ENCODE measurements at places on chromosomes 5 and 9. TPM values are rescaled to one million over a fixed set of nuclear protein-coding genes. Genes with fewer than 3 reads are reported as not detected.

DNA sequence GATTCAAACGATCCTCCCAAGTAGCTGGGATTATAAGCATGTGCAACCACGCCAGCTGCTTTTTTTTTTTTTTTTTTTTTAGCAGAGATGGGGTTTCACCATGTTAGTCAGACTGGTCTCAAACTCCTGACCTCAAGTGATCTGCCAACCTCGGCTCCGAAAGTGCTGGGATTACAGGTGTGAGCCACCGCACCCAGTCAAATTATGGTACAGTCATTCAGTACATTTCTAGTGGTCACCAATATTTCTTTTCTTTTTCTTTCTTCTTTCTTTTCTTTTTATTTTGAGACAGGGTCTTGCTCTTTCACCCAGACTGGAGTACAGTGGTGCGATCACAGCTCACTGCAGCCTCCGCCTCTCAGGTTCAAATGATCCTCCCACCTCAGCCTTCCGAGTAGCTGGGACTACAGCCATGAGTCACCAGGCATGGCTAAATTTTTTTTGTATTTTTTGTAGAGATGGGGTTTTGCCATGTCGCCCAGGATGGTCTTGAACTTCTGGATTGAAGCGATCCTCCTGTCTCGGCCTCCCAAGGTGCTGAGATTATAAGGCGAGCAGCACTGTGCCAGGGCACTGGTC lies 25.4 kb upstream of the DCP2 start:
- DNase-seq = no peak

The AGXT2 gene
- total RNA-seq = 8.0 TPM

The SAXO1 gene
- total RNA-seq = not detected

The IFNK gene
- not detected for total RNA-seq

The VLDLR gene
- 22.5 TPM for total RNA-seq

Measured in hepatocyte (in vitro differentiated cells).